ENCODE measurements at places on chromosomes 1 and 21. TPM values are rescaled to one million over a fixed set of nuclear protein-coding genes. Genes with fewer than 3 reads are reported as not detected.

Gene C1orf87
- total RNA-seq: not detected

Gene GIPC2
- total RNA-seq: 1.4 TPM

Gene EXOC8
- total RNA-seq: 17.2 TPM

Gene CRYBG2
- total RNA-seq: not detected

Gene PRKAB2
- 22.1 TPM for total RNA-seq

Gene SLAMF6
- not detected for total RNA-seq

Gene CR1L
- not detected for total RNA-seq

Gene SLC35F3
- 0.23 TPM for total RNA-seq

Gene RHBG
- not detected for total RNA-seq

Gene HCRTR1
- total RNA-seq: not detected

Gene SSR2
- total RNA-seq: 314 TPM

Gene HRNR
- total RNA-seq: not detected

Gene TDRD5
- not detected for total RNA-seq

Gene KCNT2
- 6.6 TPM for total RNA-seq

Gene PROX1
- 0.07 TPM for total RNA-seq

Gene ACKR1
- not detected for total RNA-seq

Gene DENND2C
- 3.0 TPM for total RNA-seq

Gene SLC1A7
- total RNA-seq: 0.52 TPM

Gene KCNQ4
- total RNA-seq: 0.53 TPM

Gene FAM177B
- not detected for total RNA-seq

Gene RER1
- total RNA-seq: 112 TPM

Gene ADORA3
- not detected for total RNA-seq

Gene RXFP4
- not detected for total RNA-seq

Gene KDF1
- total RNA-seq: not detected

Gene CFH
- 365 TPM for total RNA-seq

Gene CFAP74
- total RNA-seq: not detected

Gene ATAD3C
- total RNA-seq: 0.40 TPM

Gene KLF17
- total RNA-seq: 0.13 TPM

Gene TNFRSF14
- total RNA-seq: 19.3 TPM

Gene CCSAP
- total RNA-seq: 9.3 TPM

Gene PFDN2
- 23.6 TPM for total RNA-seq

Gene DMRTA2
- 0.46 TPM for total RNA-seq

Gene SEMA4A
- 1.6 TPM for total RNA-seq

Gene CRNN
- not detected for total RNA-seq

Gene TMEM54
- 49.7 TPM for total RNA-seq

Gene KCNJ9
- under 0.01 TPM for total RNA-seq

Gene LCE2A
- total RNA-seq: not detected

Gene CELA2B
- not detected for total RNA-seq

Gene XCL1
- not detected for total RNA-seq
